SW 1271 (cell line): ENCODE measurements at places on chromosomes 3 and 15.

- DNase-seq: no peak
Observed at GRCh38 chr3:32428092-32429068, 36.7 kb downstream of the CMTM7 start.

GRCh38 chr15:66580643-66581042, 14.8 kb upstream of the LCTL start:
- DNase-seq: no peak

DNA sequence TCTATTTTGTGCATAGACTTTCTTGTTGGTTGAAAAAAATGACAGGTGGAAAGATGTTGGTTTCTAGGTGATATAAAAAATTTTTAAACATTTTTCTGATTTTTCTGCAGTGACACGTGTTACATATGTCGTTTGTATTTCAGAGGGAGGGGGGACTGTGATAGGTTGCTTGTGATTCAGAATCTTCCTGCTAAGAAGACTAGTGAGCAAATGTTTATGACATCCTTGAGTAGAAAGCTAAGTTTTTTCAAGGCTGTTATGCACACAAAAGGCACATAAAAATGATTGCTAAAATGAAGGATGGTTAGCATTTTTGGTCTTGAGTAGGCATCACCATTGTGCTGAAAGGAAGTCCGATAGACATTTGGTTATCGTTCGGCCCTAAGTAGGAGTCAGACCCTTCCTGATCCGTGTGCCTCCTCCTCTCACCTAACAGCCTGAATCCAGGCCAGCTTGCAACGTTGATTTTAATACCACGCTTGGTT, 1.5 kb downstream of the ZNF639 start:
- peak; percentile 17 for DNase-seq

DNA sequence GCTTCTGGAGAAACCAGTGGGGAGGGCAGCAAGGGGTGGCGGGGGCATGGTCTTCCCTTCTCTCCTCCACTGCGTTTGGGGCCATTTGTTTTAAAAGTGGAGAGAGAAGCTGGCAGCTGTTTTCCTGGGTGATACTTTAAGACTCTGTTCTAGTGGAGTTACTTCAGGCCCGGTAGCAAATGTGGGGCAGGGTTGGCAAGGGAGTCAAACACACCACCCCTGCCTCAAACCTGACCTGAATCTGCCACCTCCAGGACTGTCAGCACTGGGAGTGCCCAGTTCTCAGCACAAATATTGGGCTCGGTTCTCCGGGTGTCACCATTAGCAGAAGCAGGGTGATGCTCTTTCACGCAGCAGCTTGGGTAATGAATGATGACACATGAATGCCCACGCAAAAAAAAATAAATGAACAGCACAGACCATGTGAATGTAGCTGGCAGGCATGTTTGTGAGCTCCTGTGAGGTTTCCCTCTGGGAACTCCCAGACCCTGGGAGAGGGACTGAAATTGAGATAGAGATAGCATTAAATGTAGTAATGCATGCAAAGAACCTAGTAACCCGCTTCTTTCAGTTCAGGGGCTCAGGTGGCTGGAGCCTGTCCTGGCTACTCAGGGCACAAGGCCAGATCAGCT, 424.0 kb downstream of the MCTP2 start:
- no peak for DNase-seq

GRCh38 chr15:29890336-29891095, 68.2 kb upstream of the TJP1 start:
- no peak for DNase-seq

- peak; percentile 57 for DNase-seq
Observed at GRCh38 chr3:29324180-29324651, 43.3 kb downstream of the RBMS3 start.

GRCh38 chr3:179425075-179425474, 26.2 kb downstream of the GNB4 start:
- no peak for DNase-seq

DNA sequence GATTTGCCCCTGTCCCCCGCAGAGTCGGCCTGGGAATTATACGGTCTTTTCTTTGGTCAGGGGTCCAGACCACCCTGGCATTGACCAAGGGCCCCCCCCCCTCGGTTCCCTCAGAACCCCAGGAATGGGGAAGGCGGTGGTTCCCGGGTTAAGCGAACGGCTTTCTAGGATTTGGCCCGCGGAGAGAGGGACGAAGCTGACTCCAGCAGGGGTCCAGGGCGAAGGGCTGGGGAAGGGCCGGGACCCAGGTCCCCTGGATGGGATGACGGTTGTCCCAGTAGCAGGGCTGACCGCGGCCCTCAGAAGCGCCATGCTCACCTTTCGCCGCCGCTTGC, 274 bp downstream of the RRP9 start:
- DNase-seq: no peak

GRCh38 chr3:183210341-183210740, 42.7 kb upstream of the B3GNT5 start:
- no peak for DNase-seq

- no peak for DNase-seq
Observed at GRCh38 chr3:140595295-140595694, 82.6 kb upstream of the TRIM42 start.

DNA sequence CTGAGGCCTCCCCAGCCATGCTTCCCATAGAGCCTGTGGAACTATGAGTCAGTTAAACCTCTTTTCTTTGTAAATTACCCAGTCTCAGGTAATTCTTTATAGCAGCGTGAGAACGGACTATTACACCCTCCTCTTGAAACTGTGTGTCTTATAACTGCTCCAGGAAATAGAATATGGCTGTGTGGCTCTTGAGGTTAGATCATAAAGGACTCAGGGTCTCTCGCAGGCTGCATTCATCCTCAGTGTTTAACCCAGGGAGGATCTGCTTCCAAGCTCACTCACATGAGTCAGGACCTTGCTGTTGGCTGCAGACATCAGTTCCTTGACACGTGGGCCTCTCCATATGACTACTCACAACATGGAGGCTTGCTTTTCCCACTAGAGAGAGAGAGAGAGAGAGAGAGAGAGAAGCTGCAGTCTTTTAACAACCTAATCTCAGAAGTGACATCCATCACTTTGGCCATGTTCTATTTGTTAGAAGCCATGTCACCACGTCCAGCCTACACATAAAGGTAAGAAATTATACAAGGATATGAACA, 114.3 kb upstream of the UBE2E1 start:
- DNase-seq: no peak

- DNase-seq: no peak
Observed at GRCh38 chr3:101725194-101725889, 928 bp downstream of the CEP97 start.

DNA sequence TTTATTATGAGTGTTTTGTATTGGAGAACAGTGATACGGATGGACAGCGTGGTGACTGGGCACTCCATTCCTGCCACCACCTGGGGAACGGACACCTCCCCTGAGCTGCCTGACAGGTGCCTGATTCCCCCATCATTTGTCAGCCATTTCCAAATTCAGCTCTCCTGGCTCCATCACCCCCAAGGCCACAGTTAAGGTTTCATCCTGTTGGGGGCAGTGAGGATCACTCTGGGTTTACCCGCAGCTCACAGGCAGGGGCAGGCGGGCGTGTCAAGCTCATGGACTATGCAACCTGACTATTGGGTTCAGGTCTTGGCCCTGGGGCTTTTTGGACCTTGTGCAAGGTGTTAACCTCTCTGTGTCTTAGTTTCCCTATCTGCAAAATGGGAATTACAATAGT, 76.3 kb downstream of the RAB11A start:
- DNase-seq: no peak

GRCh38 chr3:172607305-172608121, 84.3 kb upstream of the TNFSF10 start:
- no peak for DNase-seq
